NCI-H526 treated with DMSO at 0.1 percent for 48 hours (cell line): ENCODE measurements at places on chromosomes 16 and 17.

- no peak for DNase-seq
Measured at GRCh38 chr16:86199182-86199581, 300.2 kb downstream of the IRF8 start.

DNA sequence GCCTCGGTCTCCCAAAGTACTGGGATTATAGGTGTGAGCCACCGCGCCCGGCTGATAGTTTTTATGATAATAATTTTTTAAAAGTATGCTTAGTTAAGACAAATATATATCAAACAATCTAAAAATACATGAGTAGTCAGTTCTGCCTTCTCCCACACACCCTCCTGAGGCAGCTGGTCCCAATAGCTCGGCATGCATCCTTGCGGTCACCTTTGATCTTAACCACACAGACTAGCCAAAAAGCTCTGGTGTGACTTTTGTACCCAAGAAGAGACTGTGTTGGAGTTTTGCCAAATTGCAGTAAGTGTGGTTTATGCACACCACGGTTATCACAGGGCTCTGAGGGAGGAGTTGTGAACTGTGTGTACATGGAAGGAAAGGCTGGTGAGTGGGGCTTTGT, 25.6 kb downstream of the ATP6V0A1 start:
- DNase-seq: no peak

DNA sequence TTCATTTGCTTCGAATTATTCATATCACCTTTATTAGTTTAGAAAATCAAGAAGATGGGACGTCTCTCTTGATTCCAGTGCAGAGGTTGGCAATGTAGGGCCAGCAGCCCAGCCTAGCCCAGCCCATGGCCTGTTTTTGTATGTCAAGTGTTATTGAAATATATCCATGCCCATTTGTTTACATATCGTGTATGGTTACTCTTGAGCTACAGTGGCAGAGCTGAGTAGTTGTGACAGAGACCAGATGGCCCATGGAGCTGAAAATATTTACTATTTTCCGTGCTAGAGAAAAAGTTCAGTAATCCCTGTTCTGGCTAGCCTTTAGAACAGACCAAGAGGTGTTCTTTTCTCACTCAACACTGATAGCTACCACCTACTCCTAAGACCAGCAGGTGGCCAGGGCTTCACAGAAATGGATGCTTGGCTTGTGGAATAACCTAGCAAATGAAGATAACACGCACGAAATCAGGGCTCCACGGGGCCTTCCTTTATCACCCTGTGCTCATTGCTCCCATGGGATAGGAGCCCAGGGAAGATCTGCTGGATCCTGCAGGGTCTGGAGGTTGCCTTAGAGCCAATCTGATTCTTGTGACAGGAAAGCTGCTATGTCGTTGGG, 123.2 kb upstream of the ANKFN1 start:
- no peak for DNase-seq

DNA sequence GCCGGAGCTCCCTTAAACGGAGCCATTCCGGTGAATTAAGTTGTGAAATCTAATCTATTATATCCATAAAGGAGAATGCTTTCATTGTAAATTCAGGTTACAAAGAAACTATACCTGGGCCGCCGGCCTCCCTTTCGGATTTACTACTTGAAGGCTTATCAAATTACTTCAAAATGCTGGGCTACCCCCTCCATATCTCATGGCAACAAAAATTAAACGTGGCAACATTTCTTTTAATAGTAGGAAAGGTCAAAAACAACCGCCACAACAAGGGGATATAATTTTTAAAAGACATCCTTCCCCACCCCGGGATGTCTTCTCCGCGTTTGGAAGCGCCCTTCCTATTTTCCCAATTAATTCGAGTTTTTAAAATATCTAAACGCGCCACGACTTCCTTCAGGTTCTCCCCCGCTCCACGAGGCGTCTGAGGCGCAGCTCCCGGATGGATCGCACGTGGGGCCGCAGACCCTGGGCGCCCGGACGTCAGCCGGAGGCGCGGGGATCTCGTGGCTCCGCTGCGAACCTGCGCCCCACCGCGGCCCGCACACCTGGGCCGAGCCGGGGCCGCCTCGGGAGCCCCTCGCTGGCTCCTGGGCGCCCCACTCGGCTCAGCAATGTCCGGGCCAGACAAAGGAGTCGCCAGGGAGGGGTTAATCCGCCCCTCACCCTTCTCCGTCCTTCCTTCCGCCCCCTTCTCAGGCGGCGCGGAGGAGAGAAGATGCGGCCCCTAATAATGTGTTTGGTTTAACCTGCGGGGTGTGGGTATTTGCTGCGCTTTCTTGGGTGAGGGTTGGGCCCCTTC, 47.4 kb upstream of the SLC38A10 start:
- DNase-seq: peak; percentile 65

DNA sequence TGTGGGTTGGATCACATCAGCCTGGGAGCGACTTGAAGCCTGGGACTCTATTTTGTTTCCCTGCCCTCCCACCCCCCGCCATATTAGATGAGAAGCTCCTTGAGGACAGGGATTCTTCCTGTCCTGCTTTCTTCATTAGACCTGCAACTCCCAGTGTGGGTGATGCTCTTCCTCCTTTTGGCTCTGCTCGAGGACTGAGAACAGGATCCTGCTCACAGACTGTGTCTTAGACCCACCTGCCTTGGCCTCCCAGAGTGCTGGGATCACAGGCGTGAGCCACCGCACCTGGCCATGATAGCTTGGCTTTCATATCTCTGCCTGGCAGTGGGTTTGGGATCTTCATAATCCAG, 21.5 kb upstream of the TNS4 start:
- no peak for DNase-seq

DNA sequence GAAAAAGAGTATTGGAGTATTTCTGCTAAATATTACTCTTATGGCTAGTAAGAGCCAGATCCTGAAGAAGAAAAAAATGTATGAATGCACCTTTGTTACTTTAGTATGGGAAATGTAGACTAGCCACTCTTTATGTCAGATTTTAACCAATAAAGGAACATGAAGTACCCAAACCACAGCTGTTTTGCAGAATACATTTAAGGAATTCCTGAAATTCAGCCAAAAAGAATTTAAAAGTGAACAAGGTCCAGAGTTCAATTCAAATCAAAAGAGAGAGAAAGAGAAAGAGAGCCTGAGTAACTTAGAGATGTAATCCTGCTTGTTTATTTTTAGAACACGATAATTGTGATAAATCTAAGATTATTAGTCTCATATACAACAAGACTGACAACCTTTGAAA, 1.2 kb downstream of the KCNJ16 start:
- DNase-seq: no peak

- no peak for DNase-seq
Measured at GRCh38 chr16:2295056-2295798, 27.3 kb upstream of the RNPS1 start.

DNA sequence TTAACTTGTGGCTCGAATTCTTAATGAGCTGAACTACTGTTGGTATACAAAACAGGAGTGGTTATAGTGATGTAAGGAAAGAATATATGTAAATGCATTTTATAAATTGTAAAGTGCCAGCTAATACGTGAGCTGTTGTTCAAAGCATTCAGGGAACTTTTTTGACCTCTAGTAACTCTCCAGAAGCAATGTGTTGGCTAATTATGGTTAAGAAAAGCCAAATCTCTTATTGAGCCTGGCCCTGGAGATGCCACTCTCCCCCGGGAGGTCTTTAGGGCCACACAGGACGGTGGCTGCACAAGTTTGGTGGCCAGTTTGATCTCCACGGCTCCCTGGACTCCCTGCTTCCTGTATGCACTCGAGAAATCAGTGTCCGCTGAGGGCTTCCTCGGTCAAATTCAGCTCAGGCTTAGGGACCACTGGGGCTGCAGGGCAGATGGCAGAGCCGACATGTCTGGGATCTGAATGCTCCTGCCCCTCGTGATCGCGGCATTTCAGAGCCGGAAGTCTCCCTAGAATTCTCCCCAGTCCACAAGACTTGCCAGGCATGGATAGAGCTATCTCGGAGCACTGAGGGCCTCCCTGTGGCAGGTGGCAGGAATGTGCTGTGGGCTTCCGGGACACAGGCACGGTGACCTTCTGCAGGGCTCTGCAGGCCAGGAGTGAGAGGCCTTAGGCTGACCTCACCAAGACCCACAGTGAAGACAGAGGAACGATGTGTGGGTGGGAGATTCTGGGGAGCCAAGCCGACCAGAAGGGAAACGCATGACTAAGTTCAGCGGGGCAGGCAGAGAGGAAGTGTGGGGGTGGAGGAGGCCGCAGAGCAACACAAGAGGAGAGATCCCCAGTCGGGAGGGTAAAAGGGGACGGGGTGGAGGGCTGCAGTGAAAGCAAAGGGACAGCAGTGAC, 18.6 kb upstream of the PITPNM3 start:
- no peak for DNase-seq

- no peak for DNase-seq
Measured at GRCh38 chr16:67917852-67918236, 13.8 kb downstream of the CTRL start.

DNA sequence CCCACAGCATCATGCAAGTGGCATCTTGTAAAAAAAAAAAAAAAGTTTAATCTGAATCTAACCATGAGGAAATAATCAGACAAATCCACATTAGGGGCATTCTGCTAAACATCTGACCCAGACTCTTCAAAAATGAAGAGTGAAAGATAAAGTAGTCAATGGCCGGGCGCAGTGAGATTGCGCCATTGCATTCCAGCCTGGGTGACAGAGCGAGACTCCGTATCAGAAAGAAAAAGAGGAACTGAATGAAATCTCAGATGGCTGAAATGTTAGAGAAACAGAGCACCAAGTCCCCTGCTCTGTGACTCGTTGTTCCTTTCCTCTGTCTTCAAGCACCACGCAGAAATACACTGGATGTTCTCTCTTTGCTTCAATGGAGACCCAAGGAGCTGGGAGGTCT, 12.7 kb upstream of the RNF135 start:
- no peak for DNase-seq

DNA sequence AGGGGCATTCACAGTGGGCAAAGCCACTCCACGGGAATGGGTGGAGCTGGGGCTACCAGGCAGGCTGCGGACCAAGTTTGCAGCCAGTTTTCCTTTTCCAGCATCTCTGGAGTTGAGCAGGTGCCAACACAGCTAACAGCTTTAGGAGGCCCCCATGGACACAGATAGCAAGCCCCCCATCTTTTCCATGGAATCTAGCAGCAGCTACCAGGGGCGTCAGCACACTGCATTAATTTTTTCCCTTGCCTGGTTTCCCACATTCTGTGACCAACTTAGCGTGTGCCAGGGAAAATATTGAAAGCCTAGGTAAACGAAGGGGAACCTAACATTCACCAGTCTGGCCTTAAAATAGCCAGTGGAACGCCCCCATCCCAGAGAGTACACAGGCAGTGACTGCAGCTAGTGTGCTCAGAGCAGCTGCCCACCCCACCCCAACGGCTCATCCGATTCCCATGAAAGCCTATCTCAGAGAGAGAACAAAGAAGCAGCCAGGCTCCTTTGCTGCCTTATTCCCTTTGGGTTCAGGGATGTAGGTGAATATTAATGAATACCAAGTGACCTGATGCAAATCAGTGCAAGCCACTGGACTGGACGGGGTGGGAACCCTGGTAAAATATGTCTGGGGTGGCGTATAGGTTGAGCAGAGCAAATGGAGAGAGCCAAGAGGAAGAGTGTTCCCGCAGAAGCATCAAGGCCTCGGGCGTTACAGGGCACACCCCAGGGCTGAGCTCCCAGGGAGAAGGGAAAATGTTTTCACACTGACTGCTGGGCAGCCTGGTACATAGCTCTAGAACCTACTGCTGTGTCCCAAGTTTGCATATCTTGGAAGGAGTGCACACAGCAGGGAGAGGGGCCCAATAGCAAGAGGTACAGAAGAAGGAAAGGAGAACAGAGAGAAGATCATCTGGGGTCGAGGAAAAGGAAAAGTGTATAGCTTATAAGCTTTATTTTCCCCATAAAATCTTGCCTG, 73.9 kb upstream of the SOX9 start:
- no peak for DNase-seq

DNA sequence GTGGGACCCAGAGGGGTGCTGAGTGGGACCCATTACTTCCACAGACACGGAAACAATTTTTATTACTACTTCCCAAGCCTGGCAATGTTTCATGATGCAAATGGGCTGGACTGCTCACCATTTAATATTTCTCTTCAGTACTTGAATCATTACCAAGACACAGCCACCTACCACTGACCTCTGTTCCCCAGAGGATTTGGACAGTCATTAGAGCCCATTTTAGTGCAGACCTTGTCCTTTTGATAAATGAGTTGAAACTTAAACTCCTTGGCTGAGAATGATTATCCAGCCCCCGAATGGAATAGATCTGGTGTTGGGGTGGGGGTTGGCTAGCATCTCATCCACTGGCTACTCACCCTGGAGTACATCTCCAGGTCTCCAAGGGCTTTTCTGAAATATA, 33.6 kb upstream of the APOH start:
- no peak for DNase-seq
